Hepatic stellate cell (primary cell): ENCODE measurements at places on chromosomes 5 and 9.

DNA sequence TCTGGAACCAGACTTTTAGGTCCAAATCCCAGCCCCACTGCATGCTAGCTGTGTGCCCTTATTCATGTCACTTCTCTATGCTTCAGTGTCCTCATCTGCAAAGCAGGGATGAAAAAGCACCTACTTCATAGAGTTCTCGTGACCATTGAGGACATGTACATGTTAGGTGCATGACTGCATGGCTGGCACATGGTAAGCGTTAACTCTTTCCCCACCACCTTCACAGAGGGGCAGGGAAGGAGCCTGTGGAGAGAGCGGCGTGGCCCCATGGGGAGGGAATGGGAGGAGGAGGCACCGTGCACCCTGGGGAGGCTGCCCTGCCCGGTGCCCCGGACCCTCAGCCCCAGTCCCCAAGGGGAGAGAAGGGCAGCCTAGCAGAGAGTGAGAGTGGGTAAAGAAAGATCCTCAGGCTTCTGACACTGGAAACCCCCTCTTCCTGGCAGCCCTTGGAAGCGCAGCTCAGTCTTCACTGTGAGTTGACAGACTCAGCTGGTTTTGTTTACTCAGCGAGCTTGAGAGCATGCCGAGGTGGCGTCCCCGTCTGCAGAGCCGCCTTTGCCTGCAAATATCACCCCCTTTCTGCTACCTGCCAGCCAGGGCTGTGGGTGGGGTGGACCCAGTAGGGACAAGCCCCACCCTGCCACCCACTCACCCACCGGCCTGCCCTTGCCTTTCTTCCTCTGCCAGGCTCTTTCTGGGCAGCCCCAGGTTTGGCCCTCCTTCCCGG is 10.6 kb upstream of the ANGPTL2 start:
- peak; percentile 63 for DNase-seq

GRCh38 chr5:142388696-142389095 is 63.9 kb upstream of the SPRY4 start:
- no peak for DNase-seq

- DNase-seq = no peak
These were observed 143.7 kb upstream of the PCA3 start for GRCh38 chr9:76620581-76620980.

- peak; percentile 48 for DNase-seq
These were observed 25.4 kb upstream of the ZSWIM6 start for GRCh38 chr5:61306531-61307131.

GRCh38 chr5:74956278-74956677 is 90.1 kb upstream of the FAM169A start:
- no peak for DNase-seq

- DNase-seq = no peak
These were observed 151.3 kb upstream of the TRPC7 start for GRCh38 chr5:136516637-136517036.

GRCh38 chr9:108478431-108479332 is 377.1 kb downstream of the ACTL7B start:
- DNase-seq = peak; percentile 45

- DNase-seq = no peak
These were observed 281.6 kb downstream of the ADAMTS6 start for GRCh38 chr5:65199993-65200675.

DNA sequence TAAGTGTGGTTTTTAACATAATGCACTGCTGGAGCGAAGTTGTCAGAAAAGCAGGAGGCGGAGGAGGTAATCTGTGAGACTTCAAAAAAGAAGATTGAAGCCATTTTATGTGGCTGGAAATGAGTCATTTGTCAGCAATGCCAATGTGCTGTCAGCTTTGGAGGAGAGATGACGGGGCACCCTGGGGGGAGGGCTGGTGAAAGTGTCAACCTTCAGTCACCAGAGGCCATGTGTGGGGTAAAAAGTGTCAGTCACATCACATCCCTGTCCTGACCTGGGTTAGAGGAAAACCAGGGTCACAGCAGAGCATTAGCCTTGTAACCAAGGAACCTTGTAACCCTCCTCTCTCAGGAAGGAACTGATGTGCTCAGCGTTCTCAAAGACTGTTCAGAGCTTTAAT is 59.1 kb downstream of the TLR4 start:
- DNase-seq = peak; percentile 16

- no peak for DNase-seq
These were observed 35.7 kb upstream of the LHX2 start for GRCh38 chr9:123975871-123976270.

- no peak for DNase-seq
These were observed 96.3 kb downstream of the ZNF608 start for GRCh38 chr5:124650147-124650561.

DNA sequence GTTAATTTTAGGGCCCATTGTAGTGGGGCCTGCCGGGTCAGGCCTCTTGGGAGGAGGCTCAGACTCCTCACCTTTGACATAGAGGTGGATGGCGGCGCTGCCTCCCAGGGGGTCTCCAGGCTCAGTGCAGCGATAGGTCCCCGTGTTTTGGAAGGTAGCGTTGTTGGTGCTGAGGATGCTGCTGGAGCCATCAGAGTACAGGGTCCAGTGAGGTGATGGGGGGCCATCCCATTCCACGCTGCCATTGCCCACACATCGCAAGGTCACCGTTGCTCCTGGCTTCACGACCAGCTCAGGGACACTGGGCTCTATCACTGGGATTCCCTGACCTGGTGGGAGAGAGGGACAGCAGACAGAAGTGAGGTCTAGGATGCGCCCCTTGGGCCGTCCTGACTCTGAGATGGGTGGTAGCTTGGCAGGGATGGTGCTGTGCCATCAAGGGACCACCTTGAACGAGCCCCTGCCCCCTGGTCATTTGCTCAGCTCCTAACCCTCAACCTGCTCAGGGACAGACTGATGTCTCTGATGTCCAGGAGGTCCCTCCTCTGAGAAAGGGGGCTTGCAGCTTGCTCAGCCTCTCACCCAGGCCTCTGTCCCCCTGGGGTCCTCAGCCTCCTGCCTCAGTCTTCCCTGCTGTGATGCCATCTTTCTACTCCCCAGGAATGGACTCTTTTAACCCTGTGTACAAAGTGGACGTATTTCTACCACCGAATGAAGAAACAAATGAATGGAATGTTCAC is 5.5 kb downstream of the CSF1R start:
- no peak for DNase-seq

- DNase-seq = no peak
These were observed 3.6 kb upstream of the CCNJL start for GRCh38 chr5:160315968-160316367.

DNA sequence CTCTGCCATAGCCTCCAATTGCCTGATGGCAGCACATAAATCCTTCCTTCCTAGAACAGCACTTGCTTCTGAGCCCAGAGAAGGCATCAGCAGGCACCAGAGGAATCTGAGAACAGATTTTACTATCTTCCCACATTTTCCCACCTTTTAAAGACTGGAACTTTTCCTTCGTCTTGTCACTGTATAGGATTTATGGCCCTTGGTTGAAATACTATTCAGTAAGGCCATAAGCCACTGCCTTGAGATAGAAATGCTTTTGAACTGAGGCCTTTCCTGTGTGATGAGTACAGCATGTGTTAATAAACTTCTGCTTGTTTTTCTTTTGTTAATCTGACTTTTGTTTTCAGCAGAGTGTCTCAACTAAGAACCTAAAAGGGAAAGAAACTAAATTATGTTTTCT is 84.3 kb downstream of the MRPS27 start:
- DNase-seq = no peak

GRCh38 chr5:34656001-34656699 is at the start of gene RAI14:
Gene RAI14, plus strand, starts transcription at chr5:34656328. Its CDS starts 30,592 bp downstream, at chr5:34686920.
- peak; percentile 84 for DNase-seq

- no peak for DNase-seq
These were observed 30.6 kb upstream of the SPINK4 start for GRCh38 chr9:33209394-33209793.

DNA sequence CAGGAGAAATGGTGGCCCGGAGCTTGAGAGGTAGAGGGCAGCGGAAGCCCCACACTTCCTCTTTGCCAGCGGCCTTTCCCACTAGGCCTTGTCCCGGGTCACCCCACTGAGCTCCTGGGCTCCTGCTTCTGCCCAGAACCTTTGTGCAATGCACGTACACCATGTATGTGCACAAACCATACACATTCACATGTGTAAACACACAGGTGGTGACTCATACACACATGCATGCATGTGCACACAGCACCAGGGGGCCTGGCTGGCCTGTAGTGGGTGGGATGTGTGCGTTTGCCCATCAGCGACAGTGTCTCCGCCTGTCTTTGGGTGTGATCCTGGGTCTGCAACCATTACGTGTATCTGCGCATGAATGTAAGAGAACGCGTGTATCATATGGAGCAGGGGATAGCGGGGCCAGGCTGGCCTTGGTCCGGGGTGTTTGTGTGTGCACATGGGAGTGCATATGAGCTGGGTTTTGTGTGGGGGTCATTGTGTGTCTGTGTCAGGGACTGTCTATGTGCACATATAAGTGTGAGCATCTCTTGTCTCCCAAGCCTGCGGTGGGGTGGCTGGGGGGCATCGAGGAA is 43.7 kb downstream of the PSD2 start:
- DNase-seq = no peak

- no peak for DNase-seq
These were observed 131.1 kb downstream of the ZCCHC7 start for GRCh38 chr9:37251452-37251851.

DNA sequence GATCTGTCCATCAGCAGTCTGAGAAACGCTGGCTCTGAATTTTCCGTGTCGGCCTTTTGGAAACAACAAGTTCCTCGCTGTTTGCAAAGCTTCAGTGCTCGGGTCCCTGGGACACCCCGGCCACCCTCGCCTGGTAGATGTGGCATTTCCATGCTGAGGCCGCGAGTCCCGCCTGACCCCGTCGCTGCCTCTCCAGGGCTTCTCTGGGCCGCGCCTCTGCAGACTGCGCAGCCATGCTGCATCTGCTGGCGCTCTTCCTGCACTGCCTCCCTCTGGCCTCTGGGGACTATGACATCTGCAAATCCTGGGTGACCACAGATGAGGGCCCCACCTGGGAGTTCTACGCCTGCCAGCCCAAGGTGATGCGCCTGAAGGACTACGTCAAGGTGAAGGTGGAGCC is 4.7 kb downstream of the NTNG2 start:
- DNase-seq = no peak

- no peak for DNase-seq
These were observed 12.1 kb downstream of the C9orf40 start for GRCh38 chr9:74940600-74940999.

- DNase-seq = no peak
These were observed 16.0 kb downstream of the TMOD1 start for GRCh38 chr9:97517331-97518089.

DNA sequence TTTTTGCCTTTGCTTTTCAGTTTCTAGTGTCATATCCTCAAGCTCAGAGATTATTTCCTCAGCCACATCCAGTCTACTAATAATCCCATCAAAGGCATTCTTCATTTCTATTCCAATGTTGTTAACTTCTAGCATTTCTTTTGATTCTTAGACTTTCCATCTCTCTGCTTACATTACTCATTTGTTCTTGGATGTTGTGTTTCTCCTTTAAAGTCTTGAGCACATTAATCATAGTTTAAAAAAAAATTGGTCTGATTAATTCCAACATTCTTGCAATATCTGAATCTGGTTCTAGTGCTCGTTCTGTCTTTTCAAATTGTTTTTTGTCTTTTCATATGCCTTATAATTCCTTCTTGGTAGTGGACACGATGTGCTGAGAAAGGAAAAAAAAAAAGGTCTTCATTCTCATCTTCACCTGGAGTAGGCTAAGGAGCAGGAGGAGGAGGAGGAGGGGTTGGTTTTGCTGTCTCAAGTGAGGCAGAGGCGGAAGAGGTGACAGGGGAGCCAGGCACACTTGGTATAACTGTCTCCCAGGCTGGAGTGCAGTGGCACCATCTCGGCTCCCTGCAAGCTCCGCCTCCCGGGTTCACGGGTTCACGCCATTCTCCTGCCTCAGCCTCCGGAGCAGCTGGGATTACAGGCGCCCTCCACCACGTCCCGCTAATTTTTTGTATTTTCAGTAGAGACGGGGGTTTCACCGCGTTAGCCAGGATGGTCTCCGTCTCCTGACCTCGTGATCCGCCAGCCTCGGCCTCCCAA is 16.3 kb downstream of the PRXL2C start:
- no peak for DNase-seq

GRCh38 chr5:148684528-148684927 is 30.2 kb upstream of the HTR4 start:
- DNase-seq = no peak

DNA sequence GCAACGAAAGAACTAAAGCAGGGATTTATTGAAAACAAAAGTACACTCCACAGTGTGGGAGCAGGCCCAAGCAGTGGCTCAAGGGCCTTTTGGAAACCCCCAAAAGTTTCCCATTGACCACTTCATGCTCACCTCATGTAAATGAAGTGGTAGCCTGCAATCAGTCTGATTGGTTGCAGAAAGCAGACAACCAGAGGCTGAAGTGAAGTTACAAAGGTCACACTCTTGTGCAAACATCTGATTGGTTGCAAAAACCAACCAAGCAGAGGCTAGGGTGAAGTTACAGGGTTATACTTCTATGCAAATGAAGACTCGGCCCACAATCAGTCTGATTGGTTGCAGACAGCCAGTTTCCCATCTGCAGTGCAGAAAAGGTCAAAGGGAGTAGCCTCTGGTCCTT is 258.0 kb downstream of the YTHDC2 start:
- no peak for DNase-seq

GRCh38 chr9:6681957-6682501 is 36.5 kb upstream of the GLDC start:
- no peak for DNase-seq

DNA sequence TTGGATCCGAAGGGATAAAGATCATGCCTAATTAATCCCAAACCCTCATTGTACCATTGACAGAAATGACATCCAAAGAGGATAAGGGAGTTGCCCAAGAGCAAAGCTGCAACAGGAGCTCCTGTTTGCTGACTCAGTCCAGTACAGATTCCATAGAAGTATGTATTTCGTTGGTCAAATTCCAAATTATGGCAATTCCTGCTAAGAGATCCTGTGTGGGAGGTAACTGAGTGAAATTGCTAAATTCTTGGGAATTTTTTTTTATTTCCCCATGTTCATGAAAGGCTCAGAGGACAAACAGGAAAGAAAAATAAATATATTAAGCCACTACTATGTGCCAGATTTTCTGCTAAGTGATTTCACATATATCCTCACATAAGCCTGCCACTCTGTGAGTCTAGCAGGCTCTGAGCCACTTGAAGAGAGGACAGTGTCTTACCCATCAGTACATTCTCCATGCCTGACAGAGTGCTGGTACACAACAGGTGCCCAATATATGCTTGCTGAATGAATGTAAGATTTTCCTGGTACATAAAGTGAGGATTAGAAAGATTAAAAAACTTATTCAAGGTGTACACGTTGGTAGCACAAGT is 132.7 kb downstream of the GLIS3 start:
- DNase-seq = peak; percentile 56

- no peak for DNase-seq
These were observed 263.2 kb downstream of the ISL1 start for GRCh38 chr5:51646482-51646881.

DNA sequence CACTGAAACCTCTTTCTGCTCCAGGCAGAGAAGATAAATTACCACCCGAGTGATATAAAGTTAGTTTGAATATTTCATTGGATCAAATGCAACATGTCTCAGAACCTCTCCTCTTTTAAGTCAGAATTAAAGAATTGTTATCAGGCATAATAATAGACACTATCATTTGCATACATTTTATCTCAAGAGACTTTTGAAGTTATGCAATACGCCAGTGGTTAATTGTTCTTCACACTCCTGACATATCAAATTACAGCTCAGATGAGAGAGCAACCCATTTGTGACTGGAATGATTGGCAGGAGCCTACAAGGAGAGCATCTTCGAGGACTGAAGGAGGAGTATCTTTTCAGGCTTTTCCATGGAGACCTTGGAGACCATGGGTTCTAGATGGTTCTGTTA is 452.2 kb downstream of the KDM4C start:
- no peak for DNase-seq
